IPS DF 6.9 (cell line): ENCODE measurements at places on chromosomes 11 and 22.

GRCh38 chr11:116171271-116172140 is 601.3 kb downstream of the BUD13 start:
- no peak for DNase-seq

DNA sequence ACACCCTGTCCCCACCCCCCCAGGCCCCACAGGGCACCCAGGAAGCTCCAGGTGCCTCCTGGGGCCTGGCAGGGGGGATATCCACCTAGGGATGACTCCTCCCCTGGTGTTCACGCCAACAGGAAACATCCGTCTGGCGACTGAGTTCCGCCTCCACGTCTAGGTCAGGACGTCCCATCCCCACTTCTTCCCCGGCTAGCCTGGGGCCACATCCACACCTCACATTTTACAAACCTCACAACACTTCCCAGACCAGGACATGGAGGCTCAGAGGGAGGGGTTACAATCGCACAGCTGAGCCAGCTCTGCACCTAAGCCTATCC is 21.0 kb downstream of the MAFF start:
- no peak for DNase-seq

DNA sequence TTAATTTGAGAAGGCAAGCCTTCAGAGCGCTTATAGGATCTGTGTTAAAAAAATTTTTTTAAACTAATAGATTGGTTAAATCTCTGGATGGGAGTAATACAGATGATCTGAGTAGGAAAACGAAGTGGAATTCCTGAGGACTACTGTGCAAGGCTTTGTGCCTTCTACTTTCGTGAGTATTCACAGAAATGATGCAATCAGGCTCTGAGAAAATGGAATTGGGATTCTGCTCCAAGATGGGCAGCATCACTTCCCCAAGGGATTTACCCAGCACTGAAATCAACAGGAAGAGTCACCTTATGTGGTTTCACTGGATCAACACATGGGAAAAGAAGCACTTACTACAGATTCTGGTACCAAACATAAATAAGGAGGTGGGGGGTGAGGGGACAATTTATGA is 12.5 kb downstream of the KMT5B start:
- no peak for DNase-seq

GRCh38 chr11:9633679-9634078 is 30.2 kb upstream of the SWAP70 start:
- DNase-seq = no peak
